NCI-H1436 (cell line): ENCODE measurements at places on chromosomes 5 and 9.

DNA sequence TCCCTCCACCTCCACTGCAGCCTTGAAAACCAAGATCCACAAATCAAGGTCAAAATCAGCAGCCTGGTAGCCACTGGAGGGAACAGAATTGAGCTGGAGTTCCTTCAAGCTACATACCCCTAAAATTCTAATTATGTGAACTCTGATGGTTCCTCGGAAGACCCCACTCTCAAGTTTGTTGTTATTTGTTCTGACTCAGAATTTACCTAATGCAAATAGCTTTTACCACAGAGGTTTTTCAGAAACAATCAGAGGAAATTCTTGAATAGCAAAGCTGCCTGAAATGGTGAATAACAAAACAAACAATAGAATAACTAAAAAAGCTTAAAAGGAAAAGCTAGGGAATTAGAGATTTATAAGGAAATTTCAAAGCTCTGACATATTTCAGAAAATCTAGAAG lies 220.0 kb downstream of the CDH18 start:
- DNase-seq, result no peak

DNA sequence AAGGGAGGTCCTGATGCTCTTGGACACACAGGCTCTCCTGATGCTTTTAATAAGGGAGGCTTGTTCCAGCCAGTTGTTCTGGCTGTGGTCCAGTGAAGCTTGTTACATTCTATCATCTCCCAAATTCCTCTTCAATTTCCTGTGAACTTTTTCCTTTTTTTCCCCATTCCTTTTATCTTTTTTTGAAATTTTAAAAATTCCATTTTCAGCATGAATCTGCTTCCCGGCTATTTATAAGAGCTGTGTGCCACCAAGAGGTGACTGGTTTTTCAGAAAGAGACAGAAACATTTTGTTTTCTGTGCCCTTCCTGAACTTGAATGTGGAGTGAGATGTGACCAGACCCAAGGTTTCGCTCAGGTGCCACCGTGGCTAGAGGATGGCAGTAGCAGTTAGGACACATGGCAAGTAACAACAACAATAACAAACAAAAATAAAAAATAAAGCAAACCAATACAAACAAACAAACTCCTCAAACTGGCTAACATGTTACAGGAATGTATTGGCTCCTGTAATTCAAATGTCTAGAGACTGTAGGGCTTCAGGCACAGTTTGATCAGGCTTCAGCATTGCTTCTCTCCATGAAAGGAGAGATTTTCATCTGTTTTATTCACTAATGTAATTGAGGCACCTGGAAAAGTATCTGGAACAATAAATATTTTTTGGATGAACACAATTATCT lies 121.1 kb downstream of the BOD1 start:
- DNase-seq, result no peak

GRCh38 chr5:172106511-172107356 lies 81.3 kb downstream of the STK10 start:
- DNase-seq, result peak; percentile 11

DNA sequence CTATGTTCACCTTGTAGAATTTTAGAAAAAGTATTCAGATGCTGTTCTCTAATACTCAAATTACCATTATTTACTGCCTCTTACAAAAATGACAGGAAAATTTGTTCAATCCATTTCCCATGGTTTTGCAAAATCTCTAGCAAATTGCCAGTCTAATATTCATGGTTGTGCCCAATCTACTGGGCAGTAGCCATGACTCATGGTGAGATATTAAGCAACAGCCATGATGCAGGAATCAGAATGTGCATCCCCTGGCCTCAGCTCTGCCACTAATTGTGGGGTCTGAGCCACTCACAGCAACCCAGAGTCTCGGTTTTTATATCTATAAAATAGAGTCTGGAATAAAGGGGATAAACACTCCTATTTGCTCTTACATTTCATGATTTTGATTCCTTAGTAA lies 353.6 kb downstream of the DEPDC1B start:
- no peak for DNase-seq

GRCh38 chr5:111984044-111984443 lies 227.1 kb upstream of the NREP start:
- DNase-seq, result no peak

DNA sequence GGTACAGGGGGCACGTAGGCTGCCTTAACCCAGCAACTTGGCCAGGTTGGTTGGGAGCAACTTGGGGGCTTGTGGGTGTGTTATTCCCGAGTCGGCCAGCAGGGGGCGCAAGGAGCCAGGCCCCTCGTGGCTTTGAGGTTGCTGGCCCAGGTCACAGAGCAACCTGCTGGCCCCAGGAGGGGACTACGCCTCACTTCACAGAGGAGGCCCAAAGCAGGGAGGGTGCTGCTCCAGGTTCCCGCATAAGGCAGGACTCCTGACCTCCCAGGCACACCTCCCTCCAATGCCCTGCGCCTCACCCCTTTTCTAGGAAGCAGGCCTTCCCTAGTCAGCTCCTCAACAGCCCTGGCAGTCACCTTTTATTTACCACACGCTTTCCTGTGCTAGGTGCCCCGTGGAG lies 18.1 kb downstream of the KYAT1 start:
- no peak for DNase-seq

GRCh38 chr9:126440940-126441339 lies 114.3 kb downstream of the MVB12B start:
- no peak for DNase-seq

GRCh38 chr9:110835404-110835803 lies 166.8 kb downstream of the MUSK start:
- DNase-seq, result no peak

- no peak for DNase-seq
Measured at GRCh38 chr9:18507151-18507550, 33.2 kb downstream of the ADAMTSL1 start.

DNA sequence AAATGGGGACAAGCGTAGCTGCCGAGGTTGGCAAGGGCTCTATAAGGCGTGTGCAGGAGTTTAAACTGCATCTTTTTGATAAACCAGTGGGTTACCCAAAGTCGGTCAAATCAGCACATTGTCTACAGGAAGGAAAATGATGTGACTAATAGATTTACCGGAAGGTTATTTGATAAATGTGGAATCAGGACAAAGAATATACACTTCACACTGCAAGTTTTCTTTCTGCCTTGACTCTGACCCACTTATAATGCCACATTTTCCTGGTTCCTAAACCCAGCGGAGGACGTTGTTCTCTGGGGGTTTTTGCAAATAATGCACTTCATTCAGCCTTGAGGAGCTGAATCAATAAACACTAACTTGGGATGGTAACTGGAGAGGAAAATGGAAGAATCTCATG lies 76.8 kb downstream of the TTLL11 start:
- DNase-seq, result no peak

GRCh38 chr5:168266016-168266415 lies 25.4 kb upstream of the WWC1 start:
- DNase-seq, result no peak

- peak; percentile 19 for DNase-seq
Measured at GRCh38 chr5:135073761-135074345, 39.8 kb upstream of the PITX1 start.

DNA sequence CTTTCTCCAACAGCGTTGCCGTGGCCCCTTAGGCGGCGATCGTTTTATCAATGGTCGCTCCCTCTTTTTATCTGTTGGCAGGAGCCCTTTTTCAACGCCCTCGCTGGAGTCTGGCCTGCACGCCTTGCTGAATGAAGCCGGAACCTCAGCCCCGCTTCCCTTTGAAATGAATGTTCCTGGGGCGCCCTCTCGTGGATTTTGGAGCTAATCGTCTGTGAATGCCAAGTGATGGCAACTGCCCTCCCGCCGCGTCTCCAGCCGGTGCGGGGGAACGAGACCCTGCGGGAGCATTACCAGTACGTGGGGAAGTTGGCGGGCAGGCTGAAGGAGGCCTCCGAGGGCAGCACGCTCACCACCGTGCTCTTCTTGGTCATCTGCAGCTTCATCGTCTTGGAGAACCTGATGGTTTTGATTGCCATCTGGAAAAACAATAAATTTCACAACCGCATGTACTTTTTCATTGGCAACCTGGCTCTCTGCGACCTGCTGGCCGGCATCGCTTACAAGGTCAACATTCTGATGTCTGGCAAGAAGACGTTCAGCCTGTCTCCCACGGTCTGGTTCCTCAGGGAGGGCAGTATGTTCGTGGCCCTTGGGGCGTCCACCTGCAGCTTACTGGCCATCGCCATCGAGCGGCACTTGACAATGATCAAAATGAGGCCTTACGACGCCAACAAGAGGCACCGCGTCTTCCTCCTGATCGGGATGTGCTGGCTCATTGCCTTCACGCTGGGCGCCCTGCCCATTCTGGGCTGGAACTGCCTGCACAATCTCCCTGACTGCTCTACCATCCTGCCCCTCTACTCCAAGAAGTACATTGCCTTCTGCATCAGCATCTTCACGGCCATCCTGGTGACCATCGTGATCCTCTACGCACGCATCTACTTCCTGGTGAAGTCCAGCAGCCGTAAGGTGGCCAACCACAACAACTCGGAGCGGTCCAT lies 10.0 kb downstream of the S1PR3 start:
- DNase-seq, result peak; percentile 40

- DNase-seq, result no peak
Measured at GRCh38 chr9:75552941-75553340, 337.5 kb upstream of the PCSK5 start.

GRCh38 chr5:66518753-66519152 lies 77.4 kb upstream of the MAST4 start:
- no peak for DNase-seq
